ENCODE measurements at places on chromosomes 7 and 10.
A peak's percentile ranks its signal among the peaks of the same experiment; 100 is the strongest.

- no peak for DNase-seq
Observed at GRCh38 chr10:33799281-33799943, 464.9 kb upstream of the NRP1 start.

DNA sequence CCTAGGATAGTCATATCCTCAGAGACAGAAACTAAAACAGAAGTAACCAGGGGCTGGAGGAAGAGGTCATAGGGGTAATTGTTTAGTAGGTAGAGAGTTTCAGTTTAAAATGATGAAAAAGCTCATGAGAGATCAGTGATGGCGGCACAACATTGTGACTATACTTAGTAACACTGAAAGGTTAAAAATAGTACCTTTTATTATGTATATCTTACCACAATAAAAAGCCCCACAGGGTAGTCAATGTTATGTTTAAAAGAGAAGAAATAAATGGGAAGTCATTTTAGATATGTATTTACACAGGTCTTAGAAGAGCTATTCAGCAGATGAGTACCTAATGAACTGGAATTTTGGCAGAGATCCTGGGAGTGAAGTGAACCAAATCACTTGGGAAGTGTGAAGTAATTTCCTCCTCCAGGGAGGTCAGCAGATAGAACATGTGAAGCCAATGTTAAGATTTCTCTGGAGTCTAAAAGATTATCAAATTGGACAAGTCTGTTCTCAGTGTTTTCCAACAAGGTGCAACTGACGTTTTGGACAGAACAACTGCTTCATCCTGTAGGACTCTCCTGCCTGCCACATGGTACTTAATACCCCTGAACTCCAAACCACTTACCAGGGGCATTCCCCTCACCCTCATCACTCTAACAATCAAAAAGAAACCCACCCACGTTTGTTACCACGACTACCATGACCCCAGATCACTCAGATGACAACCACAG is 6.4 kb downstream of the CDCA7L start:
- no peak for DNase-seq

DNA sequence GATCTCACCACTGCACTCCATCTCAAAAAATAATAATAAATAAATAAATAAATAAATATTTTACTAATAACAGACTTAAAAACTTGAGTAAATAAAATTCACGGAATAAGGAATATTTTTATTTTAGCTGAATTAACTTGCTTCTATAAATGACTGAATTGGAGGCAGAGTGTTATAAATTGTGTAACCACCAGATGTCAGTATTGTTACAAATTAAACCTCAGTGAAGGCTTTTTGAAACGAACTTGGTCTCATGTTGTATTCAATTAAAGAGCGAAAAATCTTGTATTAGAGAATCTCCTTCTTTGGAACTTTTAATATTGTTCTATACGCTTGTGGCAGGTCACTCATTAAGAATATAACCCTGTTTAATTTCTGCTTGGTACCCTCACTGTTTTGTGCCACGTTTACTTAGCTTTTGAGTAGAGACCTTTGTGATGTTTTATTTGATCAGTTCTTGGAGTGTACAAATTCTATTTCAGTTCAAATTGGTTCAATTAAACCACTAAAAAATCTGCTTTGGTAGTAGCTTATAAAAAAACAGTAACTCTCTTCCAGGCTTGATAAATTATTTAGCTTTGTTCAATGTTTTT is 45.6 kb upstream of the SCIN start:
- peak; percentile 25 for DNase-seq

GRCh38 chr10:113221756-113222168 is 271.7 kb downstream of the TCF7L2 start:
- no peak for DNase-seq

GRCh38 chr10:99888622-99889021 is 106.2 kb downstream of the ABCC2 start:
- DNase-seq = no peak

DNA sequence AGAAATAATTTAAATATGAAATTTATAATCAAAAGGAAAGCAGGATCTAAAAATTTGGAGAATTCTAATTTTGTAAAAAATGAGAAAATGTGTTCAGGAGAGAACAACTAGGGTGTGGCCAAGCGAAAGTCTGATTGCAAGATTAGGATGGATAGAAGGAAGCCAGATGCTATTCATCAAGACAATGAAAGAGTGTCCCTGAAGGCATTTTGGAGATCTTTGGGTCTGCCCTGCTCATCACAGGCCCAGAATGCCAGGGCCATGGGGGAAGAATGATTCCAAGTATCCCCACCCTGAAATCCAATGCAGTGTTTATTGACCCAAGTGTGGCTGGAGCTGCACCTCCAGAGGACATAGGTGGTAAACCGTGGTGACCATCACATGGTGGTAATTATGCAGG is 724.0 kb upstream of the FZD8 start:
- DNase-seq = no peak

- DNase-seq = no peak
Observed at GRCh38 chr7:99525713-99526440, 21.4 kb downstream of the ZKSCAN5 start.

GRCh38 chr10:86850481-86850880 is 94.1 kb downstream of the BMPR1A start:
- DNase-seq = no peak

DNA sequence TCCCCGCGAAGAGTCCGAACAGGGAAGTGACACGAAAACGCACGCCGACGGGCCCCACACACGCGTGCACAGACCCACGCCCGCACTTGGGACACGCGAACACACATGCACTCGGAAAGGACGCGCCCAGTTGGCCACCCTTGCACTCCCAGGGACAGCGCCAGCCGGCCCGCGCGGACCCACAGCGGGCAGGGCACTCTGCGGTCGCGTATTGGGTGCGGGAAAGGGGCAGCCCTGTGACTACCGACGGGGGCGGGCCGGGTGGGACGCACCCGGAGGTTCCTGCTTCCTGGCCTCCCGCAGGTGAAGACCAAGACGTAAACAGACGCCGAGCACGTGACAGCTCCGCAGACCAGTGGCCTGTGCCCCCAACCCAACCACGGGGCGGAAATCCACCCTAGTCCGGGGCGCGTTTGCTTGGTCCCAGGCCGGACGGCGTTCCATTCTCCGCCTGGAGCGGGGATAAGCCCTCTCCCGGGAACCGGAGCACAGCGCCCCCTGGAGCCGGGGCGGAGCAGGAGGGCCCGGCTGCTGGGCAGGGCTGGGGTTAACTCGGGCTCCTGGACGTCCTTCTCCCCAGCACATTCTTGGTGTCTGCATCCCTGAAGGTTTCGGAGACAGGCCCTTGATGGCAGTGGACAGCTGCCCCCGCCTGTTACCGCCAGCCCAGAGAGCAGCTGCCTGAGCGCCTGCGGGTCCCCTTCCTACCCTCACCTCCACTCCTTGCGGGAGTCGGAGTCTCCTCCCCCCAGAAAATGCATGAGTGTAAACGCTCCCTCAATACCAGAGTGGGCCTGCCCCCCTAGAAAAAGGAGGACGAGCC is 2.0 kb upstream of the LZTS2 start:
- DNase-seq = peak; percentile 41

DNA sequence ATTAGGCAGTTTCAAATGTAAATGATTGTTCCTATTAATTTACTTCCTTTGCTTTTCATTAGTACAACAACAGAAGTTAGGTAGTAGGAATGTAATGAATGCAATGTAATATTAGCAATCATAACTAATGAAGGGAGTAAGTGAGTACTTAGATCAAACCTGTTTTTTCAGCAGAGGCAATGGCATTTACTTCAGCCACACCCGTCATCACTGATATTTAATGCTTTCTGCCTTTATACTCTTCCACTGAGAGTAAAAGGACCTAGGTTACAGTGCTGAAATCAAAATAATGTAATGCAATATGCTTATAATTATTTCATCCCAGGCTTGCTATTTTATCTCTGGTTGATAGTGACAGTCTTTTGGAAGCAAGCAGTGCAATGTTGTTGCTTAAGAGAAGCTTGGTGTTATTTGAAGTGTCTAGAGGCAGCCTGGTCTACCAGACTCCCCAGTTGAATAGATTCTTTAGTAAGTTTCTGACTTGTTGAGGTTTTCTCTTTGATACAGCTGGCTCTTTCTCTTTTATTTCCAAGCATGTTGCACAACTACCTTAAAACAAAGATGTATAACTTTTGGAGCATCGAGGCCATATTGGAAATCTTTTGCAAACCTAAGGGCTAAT is 149.4 kb downstream of the RNLS start:
- no peak for DNase-seq

DNA sequence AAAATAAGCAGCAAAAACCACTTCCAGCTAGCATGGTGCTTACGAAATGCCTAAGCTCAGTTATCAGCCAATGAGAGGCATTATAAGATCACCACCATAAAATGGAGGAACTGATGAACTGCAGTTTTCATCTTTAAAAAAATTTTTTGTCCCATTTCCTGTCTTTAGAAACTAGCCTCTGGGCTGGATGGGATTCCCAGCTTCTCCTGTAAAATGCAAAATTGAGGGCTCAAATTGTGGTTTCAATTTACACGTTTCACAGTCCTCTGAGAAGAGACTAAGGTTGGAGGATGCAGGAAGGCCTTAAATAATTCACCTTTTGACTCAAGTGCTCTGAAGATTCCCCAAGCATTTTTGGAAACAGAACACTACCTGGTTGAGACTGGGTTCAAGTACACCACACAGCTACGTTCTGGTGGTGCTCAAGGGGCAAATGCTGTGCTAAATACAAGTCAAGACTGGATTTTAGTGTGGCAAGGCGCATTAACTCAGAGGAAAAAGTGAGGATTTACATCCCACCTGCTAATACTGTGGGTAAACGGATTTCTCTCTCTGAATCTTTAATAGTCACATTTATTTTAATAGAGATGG is 951 bp downstream of the ZNF25 start:
- DNase-seq = no peak

- DNase-seq = no peak
Observed at GRCh38 chr10:20573924-20574323, 323.2 kb downstream of the NEBL start.

DNA sequence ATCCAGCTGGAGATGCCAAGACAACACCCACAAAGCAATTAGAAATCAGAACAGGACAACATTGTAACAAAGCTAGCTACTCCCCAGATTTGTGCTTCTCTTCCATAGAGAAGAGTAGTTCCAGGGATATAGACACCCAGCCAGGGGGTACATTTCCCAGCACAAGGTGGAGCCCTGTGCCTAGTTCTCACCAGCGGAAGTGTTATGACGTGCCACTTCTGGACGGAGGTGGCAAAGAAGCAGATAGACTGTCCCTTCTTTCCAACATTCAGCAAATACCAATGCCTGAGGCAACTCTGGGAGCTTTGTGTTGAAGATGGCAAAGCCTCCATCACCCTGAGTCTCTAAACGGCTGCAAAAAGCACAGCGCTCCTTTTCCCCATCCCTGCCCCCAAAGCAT is 23.4 kb upstream of the GSAP start:
- no peak for DNase-seq

- no peak for DNase-seq
Observed at GRCh38 chr10:74851831-74852230, 25.4 kb downstream of the KAT6B start.

GRCh38 chr7:105751054-105751453 is 125.3 kb downstream of the ATXN7L1 start:
- no peak for DNase-seq

GRCh38 chr10:4194231-4194630 is 409.2 kb upstream of the KLF6 start:
- no peak for DNase-seq

DNA sequence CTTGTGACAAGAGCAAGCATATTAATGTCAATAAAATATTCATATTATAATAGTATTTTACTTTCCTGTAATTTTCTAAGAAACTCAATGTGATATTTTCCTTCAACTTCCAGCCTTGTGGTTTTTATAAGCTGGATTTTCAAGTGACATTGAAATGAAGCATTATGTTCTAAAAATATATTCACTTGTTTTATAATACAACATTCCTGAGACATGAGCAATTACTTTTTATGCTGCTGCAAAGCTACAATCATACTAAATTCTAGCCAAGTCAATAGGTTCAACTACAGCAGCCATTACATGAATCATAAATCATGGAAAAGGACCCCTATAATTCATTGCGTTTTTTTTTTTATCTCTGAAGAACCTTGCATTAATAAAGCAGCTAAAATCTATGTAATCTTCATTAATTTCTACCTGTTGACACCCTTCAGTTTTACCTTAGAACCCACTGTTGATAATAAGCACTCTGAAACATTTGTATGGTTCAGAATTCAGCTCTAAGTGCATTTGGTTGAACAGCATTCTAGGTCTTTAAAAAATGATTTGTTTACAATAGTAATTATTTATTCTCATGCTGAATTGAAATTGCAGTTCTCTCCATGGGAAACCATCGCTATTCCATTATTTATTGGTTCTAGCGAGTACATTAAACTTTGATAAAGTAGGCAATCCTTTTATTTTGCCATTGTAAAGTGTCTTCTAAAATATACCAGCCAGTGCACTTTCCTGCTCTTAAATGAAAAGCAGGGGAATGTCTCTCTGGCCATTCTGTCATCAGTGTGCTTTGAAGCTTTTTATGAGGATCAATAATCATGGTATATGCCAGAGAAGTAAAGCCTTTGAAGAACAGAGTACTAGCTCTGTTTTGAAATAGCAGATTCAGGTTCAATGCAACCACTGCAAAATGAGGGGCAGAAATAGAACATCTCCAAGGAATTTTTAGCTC is 132.6 kb downstream of the GNAT3 start:
- no peak for DNase-seq

DNA sequence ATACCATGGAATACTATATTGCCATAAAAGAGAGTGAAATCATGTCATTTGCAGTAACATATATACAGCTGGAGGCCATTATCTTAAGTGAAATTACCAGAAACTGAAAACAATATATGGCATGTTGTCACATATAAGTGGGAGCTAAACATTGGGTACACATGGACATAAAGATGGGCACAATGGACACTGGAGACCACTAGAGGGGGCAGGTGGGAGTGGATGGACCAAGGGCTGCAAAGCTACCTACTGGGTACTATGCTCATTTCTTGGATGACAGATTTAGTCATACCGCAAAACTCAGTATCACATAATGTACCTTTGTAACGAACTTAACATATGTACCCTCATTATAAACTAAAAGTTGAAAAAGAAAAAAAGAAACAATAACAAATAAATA is 1167.6 kb downstream of the NXPH1 start:
- no peak for DNase-seq

DNA sequence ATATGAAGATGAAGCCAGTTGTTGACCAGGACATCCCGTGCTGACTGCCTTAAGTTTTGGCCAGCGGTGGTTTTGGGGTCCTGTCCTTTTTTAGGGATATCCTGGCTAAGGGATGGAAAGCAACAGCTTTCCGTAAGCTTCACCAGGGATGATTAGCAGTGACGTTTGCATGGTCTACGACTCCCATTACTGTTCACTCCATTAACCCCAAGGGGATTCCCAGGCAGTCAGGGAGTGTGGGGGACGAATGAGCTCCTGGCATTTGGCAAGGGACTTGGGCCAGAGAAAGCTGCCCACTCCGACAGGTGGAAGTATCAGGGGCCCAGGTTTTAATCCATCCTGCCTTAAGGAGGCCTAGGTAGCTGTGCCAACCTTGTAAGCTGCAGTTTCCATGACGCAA is 66.8 kb downstream of the ITGB1 start:
- DNase-seq = no peak

DNA sequence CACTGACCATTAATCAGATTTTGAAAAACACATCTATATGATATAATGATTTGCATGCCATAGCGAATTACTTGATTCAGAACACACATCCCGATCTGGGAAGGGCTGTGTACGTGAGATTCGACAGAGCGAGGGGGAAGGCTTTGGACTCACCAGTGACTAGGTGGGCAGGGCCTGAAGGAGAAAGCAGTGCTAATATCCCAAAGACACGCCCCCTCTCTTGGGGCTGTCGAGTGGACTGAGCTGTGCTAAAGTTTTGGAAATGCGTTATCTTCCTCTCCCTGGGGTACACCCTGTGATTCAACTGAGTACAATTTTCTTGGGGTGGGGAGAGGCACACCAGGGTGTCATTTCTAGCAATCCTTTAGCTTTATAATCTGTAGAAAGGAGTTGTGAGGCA is 1.8 kb downstream of the LRRC17 start:
- no peak for DNase-seq
